NCI-H1930 (cell line): ENCODE measurements at places on chromosomes 13 and 19.

DNA sequence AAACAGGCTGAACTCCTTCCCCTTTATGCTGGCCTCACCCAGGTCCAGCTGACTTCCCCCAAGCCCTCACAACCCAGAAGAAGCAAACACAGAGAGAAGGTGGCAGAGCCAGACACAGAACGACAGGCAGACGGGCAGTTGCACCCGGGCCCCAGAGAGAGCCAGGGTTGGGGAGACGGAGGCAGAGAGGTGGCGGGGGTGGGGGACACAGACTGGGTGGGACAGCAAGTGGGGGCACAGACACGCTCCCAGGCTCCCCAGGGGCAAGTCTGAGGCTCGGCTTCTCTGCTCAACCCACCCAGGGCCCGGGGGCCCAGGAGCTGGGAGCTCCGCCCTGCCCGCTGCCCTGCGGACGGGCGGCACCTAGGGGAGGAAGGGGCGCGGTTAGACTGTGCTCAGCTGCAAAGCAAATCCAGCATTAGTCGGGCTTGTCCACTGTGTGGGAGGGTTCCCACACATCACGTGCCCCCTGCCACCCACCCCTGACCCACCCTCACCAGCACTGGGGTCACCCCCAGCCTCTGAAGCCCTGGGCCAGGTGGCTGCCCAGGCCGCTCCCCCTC, 31.3 kb upstream of the ASF1B start:
- no peak for DNase-seq

DNA sequence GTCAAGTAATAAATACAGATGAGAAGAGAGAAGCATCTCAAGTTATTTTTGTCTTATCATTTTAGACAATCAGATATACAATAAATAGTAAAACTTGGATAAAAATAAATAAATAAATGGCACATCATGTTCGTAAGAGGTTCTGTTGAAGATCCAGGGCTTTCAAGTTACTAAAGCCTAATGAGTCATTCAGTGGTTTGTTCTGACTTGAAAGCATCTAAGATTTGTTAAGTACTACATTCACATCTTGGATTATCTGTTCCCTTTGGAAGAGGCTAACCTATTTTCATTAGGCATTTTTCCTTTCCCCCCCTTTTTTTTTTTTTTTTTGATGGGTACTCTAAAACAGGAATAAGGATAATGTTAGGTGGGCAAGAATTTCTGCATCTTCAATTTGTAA, 429.3 kb downstream of the PCDH20 start:
- DNase-seq = no peak

DNA sequence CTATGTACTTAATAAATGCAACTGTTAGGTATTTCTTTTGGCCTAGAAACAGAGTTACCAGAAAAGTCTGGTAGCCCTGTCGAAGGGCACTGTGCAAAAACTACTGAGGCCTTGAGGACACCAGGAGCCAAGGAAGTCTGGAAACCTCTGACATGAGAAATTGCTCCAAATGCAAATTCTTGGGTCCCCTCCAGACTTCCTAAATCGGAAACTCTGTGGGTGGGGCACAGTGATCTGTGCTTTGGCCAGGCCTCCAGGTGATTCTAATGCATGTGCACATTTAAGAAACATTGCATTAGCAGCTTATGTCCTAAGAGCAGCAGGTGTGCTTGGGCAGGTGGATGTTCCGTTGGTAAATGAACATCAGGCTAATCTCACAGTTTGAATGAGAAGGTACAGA, 50.0 kb downstream of the STARD13 start:
- no peak for DNase-seq

GRCh38 chr19:47609906-47610894, 1.3 kb downstream of the BICRA start:
- no peak for DNase-seq

GRCh38 chr13:23381866-23382265, 51.6 kb downstream of the SACS start:
- DNase-seq = no peak

GRCh38 chr13:112058941-112059340, 8.0 kb upstream of the SOX1 start:
- no peak for DNase-seq

DNA sequence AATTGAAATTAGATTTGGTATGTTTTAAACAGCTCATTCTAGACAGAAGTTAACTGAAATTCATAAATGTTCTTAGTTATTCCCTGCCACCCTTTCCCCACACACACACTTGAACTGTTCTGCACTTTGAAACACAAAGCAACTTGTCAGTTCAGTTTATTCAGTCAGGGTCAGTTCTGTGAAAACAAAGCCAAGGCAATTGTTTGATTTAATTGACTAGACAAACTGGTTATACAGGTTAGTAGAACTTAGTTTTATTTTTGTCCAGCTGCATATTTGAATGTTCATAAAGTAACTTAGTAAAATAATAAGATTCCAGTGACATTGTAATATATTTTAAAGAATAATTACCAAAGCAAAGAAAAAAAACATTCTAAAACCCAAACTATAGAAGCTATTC, 98.3 kb upstream of the KLF5 start:
- DNase-seq = no peak

DNA sequence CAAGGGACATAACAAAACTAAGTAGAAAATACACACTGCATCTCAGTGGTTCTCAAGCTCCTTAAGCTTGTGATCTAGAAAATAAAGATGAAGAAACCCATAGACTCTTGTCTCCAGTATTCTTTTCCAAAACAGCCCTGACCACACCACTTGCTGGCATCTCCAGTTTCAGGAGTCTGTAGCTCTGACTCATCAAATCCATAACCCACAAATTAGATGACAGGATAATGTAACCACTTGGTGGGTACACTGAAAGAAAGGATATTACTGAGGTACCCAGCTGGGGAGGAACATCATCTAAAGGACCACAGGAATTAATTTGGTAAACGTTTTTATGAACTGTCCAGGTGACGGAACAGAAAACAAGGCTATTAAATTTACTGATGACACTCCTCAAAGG, 214.7 kb downstream of the VWA8 start:
- no peak for DNase-seq

DNA sequence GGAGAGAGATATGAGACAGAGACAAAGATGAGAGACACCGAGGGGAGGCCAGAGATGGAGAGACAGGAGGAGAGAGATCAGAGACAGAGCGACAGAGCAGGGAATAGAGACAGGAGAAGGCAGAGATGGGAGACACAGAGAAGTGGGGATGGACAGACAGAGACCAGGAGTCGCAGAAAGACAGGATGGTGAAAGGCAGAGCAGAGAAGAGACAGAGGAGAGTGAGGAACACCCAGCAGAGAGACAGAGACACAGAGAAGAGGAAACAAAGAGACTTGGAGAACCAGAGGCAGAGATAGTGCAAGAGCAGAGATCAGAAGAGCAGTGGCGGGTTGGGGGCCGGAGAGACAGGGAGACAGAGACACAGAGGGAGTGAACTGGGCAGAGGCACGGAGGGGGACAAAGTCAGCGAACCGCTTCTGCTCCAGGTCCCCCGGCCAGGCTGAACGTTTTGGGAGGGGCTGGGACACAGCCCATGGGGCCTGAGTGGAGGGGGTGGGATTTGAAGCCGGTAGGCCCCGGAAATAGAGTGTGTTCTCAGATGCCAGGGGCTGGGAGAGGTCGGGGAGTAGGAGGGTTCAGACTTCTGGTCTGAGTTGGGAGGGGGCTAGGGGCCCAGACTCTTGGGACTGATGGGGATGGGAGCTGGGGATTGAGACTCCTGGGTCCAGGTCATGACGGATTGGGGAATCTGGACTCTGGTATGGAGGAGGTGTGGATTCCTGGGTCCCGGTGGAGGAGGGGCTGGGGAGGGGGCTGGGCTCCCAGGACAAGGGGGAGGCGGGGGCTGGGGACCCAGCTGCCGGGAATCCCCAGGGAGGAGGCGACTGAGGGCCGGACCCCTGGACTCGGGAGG, 654 bp downstream of the ZNF579 start:
- no peak for DNase-seq

GRCh38 chr19:33564836-33565338, 43.3 kb upstream of the PEPD start:
- no peak for DNase-seq

GRCh38 chr13:59601993-59602392, 561.7 kb downstream of the DIAPH3 start:
- no peak for DNase-seq

DNA sequence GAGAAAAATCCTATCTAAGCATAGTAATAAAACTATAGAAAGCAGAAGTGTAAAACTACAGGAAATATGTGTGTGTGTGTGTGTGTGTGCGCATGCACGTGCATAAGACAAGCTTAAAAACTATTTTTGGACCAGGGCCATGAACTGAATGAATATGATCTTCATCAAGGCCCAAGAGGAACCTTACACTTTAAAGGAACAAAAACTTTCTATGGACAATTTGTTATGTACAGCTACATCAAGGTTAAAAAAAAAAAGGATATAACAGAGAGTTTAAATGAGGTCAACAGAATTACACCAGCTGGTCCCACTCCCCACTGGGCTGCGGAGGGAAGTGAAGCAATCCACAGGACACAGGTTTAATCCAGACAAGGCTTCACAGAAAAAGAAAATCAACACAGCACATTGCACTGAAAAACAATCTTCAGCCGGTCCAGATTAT, 151.1 kb downstream of the LHFPL6 start:
- DNase-seq = no peak

DNA sequence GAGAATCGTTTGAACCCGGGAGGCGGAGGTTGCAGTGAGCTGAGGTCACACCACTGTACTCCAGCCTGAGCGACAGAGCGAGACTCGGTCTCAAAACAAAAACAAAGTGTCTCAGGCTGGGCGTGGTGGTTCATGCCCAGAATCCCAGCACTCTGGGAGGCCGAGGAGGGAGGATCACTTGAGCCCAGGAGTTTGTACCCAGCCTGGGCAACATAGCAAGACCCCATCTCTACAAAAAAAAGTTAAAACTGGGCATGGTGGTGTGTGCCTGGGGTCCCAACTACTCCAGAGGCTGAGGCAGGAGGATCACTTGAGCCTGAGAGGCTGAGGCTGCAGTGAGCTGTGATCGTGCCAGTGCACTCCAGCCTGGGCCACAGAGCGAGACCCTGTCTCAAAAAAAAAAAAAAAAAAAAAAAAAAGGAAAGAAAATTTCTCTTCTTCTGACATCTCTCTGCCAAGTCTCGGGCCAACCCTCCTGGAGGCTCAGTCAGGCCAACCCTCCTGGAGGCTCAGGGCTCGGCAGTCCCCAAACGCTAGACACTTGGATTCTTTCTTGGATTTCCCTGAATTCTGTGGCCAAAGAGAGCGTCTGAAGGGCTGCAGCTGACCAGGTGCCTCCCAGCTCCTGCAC, 26.3 kb downstream of the ARID3A start:
- DNase-seq = no peak

DNA sequence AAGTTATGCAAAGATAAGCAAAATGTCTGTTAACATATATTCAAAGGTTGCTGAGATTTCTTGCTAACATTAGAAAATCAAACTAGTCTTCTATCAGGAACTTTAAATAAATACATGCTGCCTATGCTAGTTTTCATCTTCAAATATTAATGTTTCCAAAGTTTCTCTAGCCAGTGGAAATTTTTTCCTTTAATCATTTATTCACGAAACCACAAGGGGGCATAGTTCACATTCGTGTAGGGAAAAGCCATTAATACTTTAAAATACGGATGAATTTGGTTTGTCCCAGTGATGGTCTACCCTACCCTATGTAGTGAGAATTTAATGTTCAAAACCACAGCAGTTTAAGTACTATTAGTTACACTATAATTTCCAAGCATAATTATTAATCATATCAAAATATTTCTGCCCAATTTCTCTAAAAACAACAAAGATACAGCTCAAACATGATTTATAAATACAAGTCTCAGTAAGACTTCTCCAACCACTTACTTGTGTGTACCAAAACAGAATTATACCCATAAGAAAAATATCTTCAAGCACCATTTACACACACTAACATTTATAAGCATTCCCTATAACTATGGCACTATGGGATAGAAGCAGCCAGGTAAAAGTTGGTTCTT, 16.2 kb downstream of the NUFIP1 start:
- no peak for DNase-seq

GRCh38 chr19:39154100-39154628, 28.6 kb downstream of the PAK4 start:
- no peak for DNase-seq

DNA sequence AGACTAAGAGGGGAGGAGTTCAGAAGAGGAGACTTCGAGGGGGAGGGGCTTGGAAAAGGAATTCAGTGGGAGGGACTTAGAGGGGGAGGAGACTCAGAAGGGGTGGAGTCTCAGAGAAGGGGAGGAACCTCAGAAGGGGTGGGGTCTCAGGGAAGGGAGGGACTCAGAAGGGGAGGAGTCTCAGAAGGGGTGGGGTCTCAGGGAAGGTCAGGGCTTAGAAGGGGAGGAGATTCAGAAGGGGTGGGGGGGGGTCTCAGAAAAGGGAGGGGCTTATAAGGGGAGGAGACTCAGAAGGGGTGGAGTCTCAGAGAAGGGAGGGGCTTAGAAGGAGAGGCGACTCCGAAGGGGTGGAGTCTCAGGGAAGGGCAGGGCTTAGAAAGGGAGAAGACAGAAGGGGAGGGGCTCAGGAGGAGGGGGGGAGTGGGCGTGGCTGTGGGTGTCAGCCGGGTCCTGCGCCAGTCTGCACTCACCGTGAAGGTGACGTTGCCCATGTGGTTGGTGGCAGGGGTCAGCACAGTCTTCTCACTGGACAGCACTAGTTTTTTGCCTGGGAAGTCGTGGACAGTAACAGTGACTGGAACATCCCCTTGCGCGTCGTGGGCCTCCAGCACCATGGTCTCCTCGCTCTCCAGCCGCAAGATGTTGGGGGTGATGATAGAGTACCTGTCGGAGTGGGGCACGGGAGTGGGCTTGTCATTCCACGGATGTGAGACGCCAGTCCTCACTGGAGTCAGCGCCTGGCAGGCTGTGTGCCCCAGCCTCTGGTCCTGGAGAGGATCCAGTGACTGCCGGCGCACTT, 1.5 kb downstream of the C3 start:
- DNase-seq = no peak

- DNase-seq = no peak
Measured at GRCh38 chr19:4009990-4010807, 2.7 kb downstream of the PIAS4 start.

- DNase-seq = no peak
Measured at GRCh38 chr19:4057931-4058692, 8.6 kb downstream of the ZBTB7A start.

DNA sequence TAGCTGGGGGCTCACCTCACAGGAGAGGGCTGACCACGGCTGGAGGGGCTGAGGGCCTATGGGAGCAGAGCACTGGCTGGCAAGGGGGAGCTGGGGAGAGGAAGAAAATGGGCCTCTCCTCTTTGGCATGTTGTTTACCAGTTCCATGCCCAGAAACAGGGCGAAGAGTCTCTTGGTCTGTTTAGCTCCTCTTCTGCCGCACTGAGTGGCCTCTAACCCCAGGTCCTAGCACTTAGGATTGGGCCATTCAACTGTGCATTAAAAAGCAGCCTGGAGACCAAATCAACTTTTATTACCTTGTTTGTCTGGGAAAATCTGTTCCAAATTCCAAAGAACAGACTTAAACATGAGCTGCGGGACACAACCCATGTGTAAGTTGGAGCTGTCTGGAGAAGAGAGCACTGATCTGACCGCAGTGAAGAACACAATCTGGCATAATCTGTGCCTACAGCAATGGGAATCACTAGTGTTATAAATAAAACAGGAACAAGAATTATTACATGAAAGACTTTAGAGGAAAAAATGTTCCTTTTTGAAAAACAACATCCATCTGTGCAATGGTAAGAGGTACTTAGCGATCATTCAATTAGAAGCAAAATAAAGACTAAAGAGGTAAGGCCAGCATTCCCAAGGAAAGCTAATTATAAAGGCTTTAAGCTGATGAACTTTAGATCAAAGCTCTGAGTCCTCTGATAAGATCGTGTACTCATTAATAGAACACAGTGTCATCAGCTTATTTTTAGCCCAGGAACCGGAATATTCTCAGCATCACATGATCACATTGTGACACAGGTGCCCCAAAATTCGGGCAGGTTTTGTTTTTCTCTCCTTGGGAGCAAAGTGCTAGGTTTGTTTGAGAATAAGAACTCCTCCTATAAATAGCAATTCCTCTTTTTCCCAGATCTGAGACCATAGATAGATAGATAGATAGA, 243.2 kb downstream of the COL4A1 start:
- no peak for DNase-seq
